ENCODE measurements at places on chromosomes 2 and 18. TPM values are rescaled to one million over a fixed set of nuclear protein-coding genes. Genes with fewer than 3 reads are reported as not detected.

STEAP3 gene
- total RNA-seq: 1.4 TPM

CHAC2 gene
- total RNA-seq: 2.4 TPM

KATNAL2 gene
- total RNA-seq: 5.0 TPM

EVA1A gene
- 0.36 TPM for total RNA-seq

HOXD12 gene
- not detected for total RNA-seq

TFCP2L1 gene
- 0.45 TPM for total RNA-seq

Data from cerebellum (tissue), 4 donors.